ENCODE measurements at places on chromosomes 6 and 20.

DNA sequence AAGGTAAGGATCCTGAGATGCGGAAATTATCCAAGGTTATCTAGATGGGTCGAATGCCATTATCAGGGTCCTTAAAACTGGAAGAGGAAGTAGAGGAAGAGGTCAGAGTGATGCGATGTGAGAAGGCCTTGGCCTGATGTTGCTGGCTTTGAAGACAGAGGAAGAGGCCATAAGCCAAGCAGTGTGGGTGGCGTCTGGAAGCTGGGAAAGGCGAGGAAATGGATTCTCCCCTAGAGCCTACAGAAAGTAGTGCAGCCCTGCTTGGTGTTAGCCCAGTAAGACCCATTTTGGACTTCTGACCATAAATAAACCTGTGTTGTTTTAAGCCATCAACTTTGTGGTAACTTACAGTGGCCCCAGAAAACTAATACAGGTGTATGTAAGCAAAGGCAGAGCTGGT is 2.0 kb downstream of the SRXN1 start:
- DNase-seq = no peak

DNA sequence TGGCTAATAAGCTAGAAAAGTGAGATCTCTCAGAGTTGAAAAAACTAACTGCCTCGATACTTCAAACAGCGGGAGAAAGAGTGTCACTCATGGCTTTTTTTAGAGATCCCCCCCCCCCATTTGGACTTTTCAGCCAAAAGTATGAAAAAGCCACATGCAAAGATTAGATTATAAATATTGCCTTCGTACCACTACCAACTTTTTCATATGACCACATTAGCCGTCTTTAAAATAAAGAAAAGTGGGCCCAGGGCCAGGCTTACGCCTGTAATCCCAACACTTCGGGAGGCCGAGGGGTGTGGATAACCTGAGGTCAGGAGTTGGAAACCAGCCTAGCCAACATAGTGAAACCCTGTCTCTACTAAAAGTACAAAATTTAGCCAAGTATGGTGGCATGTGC is 4.4 kb downstream of the PGK2 start:
- DNase-seq = no peak

- no peak for DNase-seq
Measured at GRCh38 chr20:17523326-17523725, 7.9 kb downstream of the BFSP1 start.

GRCh38 chr6:147624946-147625515 is 116.5 kb downstream of the SAMD5 start:
- no peak for DNase-seq

- DNase-seq = no peak
Measured at GRCh38 chr6:15442467-15442866, 196.6 kb downstream of the JARID2 start.

DNA sequence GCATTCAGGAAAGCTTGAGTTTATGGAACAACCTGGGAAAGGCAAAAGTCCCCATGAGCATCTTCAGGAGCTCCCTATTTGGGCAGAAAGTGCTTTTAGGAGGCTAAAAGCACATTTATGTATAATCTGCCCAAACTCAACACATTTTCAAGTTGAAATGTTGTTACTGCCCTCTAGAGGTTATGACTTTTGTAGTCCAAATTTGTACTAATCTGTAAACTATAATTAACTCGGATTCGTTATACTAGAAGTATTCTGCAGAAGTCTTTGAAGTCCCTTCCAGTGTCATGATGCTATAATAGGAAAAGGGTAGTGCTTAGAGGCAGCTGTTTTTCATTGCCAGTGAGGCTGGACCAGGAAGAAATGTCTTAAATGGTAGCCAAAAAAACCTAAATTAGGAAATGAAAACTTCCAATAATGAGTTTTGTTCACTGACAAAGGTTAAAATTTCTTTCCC is 44.8 kb upstream of the EMILIN3 start:
- DNase-seq = peak; percentile 37

GRCh38 chr6:135314543-135314942 is 133.4 kb downstream of the MYB start:
- no peak for DNase-seq

- DNase-seq = no peak
Measured at GRCh38 chr6:41353333-41353732, 17.9 kb downstream of the NCR2 start.

DNA sequence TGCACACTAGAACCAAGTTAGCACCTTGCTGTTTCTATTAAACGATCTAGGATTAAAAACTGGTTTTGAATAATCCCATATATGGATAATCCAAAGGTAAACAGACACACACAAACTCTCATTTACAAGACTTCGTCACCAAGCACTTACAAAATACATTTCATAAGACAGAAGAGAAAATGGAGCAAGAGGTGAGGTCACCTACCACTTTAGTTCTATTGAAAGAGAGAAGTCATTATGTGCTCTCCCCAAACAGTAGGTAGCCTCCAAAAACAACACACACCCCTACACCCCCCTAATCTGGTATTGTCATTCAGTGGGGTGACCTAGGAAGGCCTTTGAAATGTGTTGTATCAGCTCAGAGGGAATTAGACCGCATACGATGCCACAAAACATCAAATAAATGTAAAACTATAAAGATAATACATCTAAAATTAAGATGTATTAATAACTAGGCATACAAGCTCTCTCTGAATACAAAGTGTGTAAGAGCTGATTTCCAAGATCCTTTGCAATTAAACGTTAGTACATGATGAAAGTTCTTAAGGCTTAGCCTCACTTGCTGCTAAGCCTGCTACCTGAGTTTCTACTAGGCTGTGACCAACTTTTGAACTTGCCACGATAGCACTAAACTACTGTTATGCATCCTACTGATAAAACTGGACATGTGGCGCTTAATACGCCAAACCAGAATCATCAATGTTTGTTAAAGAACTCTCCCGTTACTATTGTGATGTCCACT is 1.6 kb downstream of the SRPK1 start:
- DNase-seq = peak; percentile 36

DNA sequence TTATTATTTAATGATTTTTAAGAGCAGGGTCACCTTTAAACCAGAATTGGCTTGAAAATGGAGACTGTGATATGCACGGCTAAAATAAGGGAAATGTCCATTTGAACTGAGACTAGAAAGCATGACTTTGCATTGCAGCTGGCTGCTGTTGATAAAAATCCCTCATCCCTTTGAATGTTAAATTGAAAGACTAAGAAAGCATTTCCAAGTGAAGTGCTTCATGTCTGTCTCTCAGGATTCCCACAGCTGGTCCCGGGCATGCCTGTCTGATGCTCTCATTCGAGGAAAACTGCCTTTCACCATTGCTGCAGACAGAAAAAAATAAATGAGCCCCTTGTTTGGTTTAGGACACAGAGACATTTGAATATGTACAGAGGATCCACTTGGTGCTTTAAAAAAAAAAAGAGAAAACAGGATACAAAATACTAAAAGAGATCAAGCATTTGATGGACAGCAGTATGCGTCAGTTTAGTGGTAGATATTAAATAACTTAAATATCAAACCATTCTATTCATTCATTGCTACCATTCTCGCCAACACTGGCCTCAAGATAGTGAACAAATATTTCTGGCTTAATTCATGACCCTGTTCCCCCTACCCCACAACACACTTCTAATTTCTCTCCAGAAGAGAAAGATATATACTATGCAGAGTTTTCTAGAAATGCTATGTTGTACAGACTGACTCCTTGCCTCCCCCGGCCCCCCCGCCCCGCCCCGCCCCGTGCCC is 55.0 kb downstream of the TBC1D7 start:
- no peak for DNase-seq

DNA sequence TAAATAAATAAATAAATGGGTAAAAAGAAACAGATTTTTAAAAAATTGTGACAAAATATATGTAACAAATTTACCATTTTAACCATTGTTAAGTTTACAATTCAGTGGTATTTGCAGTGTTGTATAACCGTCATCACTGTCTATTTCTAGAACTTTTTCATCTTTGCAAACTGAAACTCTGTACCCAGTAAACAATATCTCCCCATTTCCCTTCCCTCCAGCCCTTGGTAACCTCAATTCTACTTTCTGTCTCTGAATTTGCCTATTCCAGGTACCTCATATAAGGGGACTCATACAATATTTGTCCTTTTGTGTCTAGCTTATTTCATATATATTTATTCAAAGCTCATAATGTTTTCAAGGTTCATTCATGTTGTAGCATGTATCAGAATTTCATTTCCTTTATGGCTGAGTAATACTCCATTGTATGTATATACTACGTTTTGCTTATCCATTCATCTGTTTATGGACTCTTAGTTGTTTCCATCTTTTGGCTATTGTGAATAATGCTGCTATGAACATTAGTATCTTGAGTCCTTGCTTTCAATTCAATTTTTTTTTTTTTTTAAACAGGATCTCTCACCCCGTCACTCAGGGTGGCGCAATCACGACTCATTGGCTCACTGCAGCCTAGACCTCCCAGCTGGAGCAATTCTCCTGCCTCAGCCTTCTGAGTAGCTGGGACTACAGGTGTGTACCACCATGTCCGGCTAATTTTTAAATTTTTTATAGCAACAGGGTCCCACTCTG is 8.9 kb downstream of the MANBAL start:
- DNase-seq = no peak

GRCh38 chr20:36777167-36777566 is 3.6 kb upstream of the DSN1 start:
- no peak for DNase-seq

DNA sequence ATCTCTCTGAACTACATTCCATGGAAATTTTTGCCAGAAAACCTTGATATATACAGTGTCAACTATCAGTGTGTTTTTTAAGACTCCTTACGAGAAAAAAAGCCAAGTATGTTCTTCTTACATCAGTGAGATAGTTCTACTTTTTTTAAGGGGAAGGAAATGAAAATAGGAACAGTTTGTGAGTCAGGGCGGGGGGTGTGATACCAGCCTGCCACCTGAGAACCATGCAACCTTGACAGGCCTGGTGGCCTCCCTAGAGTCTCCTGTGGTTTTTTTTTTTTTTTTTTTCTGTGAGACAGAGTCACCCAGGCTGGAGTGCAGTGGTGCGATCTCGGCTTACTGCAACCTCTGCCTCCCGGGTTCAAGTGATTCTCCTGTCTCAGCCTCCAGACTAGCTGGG is 96.3 kb upstream of the GCM1 start:
- no peak for DNase-seq

DNA sequence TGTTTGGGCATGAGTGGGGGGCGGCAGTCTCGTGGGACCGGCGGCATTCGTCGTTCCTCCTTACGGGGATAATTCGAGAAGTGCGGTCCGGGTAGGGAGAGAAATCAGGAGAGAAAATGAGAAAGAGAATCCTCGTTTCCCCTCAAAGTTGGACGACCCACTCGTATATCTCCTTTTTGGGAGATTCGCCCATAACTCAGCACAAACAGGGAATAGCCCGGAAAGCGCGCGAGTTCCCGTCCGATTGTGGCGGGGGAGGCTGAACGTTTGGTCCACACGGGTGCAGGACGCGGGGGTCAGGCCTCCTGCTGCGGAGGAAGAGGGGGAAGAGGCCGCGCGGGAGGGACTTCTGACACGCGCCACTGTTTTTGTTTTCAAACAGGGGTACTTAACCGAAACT is 42.4 kb downstream of the POPDC3 start:
- DNase-seq = no peak

- DNase-seq = peak; percentile 39
Measured at GRCh38 chr20:38034108-38034649, 633 bp downstream of the RPRD1B start.

GRCh38 chr6:98782772-98783171 is 51.6 kb upstream of the POU3F2 start:
- DNase-seq = no peak

DNA sequence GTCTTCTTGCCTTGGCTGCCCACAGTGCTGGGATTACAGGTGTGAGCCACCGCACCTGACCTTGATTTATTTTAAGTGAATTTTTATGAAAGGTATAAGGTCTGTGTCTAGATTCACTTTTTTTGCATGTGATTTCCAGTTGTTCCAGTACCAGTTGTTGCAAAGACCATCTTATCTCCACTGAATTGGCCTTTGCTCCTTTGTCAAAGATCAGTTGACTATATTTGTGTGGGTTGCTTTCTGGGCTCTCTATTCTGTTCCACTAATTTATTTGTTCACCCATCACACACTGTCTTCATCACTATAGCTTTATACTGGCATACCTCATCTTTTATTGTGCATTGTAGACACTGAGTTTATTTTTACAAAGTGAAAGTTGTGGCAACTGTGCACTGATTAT is 56.3 kb downstream of the ANKS1A start:
- DNase-seq = no peak

GRCh38 chr6:162618448-162619002 is 109.0 kb downstream of the PRKN start:
- no peak for DNase-seq

GRCh38 chr6:1336246-1336843 is 24.4 kb downstream of the FOXQ1 start:
- peak; percentile 76 for DNase-seq

- peak; percentile 27 for DNase-seq
Measured at GRCh38 chr6:24933868-24934401, 1.8 kb downstream of the RIPOR2 start.

DNA sequence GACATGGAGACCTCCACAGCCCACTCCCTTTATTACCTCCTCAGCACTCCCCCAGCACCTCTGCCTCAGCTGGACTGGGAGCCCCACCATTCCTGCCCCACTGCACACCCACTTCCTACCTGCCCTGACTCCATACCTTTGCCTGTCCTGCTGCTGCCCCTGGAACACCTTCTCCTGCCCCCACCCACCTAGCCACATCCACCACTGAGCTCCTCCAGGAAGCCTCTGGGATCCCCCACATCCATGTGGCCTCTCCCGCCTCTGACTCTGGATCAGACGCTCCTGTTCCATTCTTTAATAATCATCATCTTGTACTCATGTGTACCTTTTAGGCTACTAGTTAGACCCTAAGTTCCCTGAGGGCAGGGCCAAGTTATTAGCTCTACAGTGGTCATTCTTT is 2.2 kb upstream of the SDCBP2 start:
- no peak for DNase-seq

DNA sequence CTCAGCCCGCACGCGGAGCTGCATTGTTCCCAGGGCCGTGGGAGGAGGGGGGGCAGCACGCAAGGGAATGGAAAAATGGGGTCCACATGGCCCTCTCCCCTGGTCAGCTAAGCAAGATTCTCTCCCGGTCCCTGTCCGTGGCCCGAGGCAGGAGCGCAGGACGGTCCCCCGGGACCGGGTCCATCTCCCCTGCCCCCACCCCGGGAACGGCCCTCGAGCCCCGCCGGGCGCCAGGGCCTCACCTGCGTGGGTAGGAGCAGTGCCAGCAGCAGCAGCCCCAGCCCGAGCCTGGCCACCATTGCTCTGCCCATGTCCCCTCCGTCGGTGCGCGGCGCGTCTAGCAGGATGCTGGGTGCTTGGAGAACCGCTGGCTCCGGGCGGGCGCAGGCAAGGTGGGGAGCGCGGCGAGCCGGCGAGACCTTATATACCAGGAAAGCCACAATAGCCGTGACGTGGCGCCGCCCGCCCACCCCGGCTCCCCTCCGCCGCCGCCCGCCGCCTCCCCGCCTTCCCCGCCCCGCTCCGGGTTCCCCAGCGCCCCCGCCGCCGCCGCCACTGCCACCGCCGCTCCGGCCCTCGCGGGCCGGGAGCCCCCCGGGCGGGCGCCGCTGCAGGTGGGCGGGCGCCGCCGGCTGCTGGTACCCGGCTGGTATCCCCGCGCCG is at the start of gene CD24:
CD24 (minus strand) TSS at position 394 of the 663 bp plus-strand sequence; CDS start at position 311, 83 bp downstream.
- peak; percentile 51 for DNase-seq

- DNase-seq = no peak
Measured at GRCh38 chr6:43636308-43636659, 644 bp downstream of the MAD2L1BP start.

GRCh38 chr6:152952866-152953509 is 29.9 kb downstream of the FBXO5 start:
- DNase-seq = peak; percentile 38

All from RWPE1 (cell line).